Bronchial epithelial cell (primary cell): ENCODE measurements at places on chromosomes 5 and 9.

DNA sequence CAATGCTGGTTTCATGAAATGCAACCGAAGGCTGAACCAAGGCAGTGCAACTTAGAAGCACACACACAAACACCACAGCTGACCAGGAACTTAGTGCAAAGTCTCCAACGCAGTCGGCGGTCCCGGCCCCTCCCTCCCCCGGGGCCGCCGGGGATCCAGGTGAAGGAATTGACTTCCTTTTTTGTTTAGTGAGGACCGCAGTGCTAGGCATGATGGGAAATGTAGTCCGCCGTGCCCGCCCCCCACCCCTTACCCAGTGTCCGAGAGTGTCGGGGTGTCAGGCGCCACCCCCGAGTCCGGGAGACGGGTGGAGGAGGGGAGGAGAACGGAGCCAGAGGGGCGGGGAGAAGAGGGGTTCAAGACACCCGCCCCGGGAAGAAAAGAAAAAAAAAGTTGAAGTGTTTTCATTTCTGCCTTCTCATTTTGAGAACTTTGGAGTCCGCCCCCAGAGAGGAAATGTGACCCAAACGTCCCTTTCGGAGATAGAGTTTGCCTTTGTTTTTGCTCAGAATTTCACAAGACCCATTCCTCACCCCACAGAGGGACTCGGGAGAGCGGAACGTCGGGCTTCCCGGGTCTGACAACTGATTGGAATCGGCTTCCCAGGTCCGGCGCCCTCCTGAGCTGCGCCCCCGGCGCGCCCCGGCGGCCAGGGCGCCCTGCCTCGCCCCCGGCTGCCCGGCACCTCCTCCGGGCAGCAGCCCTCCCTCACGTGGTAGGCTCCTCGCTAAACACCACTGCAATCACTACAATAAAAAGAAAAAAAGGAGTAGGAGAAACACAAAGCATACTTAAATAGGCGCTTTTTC lies 2.0 kb downstream of the IER5L start:
- peak; percentile 87 for DNase-seq

- peak; percentile 86 for DNase-seq
These were observed 77.0 kb upstream of the ZSWIM6 start for GRCh38 chr5:61254969-61255555.

GRCh38 chr5:53302529-53302928 lies 177.9 kb upstream of the FST start:
- no peak for DNase-seq

GRCh38 chr5:78661691-78662090 lies 13.1 kb upstream of the LHFPL2 start:
- DNase-seq = no peak

DNA sequence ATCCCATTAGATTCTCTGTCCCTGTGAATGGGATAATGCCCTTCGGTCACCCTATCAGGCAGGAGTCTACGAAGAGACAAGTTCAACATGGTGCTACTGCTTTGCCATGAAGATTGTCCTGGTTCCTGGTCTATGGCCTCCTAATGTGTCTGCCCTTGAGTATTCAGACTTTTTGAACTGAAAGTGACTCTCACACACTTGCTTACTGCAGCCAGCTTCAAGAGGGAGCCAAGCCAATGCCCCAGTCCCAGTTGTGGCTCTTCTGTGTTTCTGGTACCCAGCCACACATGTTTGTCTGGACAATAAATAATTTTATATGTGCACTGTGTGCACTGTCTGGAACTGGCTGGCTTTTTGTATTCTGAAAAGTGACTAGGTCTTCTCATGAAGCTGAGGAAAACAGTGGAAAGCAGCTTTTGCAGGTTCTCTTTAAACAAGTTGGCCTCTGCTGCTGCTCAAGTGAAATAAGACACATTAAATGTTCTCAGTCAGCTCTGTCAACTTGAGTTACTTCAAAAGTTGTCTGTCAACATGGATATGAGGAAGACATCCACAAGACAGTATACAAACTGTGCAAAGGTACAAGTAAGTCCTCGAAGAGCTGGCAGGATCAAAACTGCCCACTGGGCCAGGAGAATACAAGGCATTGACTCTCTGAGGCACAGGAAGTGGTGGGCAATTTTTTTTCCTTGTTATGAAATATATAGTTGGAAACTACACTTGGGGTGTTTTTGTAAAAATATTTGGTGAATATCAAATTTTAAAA lies 60.0 kb downstream of the ZNF608 start:
- DNase-seq = no peak

- DNase-seq = no peak
These were observed 4.2 kb upstream of the EPB41L4B start for GRCh38 chr9:109325089-109325488.

- DNase-seq = no peak
These were observed 7.6 kb downstream of the PTGER4 start for GRCh38 chr5:40687321-40687720.

GRCh38 chr9:69822116-69822750 lies 1.6 kb downstream of the CFAP95 start:
- peak; percentile 44 for DNase-seq

GRCh38 chr9:1916095-1916494 lies 99.1 kb upstream of the SMARCA2 start:
- DNase-seq = no peak

DNA sequence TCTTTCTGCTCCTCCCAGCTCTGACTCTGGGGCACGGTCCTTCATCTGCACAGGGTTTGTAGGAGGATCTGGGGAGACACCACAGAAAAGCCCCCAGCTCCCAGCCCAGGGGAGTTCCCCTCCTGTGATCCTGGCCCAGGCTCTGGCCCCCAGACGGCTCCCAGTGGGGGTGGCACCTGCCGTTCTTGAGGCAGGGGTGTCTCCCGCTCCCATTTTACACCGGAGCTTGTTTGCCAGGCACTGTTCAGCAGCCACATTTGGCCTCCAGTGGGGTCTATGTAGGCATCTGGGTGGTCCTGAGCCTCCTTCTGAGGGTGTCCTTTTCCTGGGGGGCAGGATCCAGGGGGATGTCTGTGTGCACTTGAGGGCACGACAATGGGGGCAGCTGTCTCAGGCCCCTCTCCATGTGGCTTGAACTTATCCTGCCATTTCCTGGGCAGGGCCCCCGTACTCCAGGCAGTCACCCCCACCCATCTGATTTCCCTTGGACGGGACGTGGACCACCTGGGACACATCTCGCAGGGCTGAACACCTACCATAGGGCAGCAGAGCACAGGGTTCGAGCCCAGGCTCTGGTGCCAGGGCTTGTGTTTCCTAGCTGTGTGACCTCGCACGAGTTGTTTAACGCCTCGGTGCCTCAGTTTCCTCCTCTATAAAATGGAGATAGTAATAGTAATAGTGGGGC lies 275.0 kb upstream of the MVB12B start:
- no peak for DNase-seq

DNA sequence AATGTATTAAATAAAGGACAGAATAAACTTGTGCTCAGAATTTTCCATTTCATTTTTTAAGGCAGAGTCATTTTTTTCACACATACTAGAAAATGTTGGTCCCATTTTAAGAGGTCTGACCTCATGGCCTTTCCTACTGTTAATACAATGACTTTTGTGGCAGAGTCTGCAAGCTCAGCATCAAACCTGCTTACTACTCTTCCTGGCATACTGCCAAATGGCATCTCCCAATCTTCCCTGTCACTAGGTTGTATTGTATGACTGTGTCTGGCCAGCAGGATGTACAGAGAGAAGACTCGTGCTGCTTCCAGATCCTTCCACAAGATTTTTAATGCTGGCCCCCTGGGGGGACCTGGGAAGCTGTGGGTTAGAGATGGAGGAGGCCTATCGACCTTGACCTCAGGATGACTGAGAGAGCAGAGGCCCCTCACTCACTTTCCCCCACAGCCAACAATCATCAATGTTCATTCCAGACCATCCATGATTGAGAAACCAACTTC lies 64.7 kb downstream of the BARX1 start:
- no peak for DNase-seq

DNA sequence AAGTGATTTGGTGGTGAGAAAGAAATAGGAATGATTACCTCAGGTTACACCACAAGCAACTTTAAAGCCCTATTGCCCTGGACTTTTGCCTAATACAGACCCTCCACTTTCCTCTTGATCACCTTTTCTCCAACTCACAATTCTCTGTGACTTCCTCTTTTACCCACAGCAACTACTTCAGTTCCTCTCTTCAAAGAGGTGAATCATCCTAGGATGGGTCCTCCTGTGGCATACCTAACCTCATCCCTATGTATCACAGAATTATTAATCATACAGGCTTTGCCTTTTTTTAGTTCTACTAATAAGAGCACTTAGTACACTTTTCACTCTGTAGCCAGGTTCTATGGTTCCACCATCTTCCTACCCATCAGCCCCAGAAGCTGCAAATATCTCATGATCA lies 19.6 kb upstream of the INSL6 start:
- DNase-seq = peak; percentile 64

GRCh38 chr9:135580664-135581380 lies 19.3 kb downstream of the PAEP start:
- DNase-seq = no peak

GRCh38 chr9:111287127-111287526 lies 42.9 kb downstream of the OR2K2 start:
- peak; percentile 55 for DNase-seq

DNA sequence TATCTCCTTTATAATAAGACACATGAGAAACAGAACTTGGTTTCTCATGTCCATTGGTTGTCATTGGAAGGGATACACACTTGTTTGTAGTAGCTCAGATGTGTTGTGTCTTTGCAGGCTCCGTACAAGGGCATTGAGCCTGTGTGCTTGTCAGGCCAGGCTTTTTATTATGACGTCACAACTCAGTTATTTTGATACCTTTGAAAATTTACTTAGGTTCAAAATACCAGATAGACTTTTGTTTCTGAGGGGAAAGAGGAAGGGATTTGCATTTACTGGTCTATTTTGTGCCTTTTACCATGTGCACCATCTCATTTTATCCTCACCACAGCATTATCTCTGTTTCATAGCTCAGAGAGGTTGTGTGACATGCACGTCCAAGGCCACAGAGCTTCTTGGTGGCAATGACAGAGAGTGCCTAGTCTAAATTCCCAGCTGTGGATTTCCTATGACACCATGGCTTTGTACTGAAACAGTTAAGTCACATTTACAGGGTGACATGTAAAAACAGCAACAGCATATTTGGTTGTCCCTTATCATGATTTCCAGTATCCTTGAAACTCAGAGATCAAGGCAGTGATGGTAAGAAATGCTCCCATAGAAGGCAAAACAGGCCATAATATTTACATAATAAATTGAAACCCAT lies 268.7 kb downstream of the AOPEP start:
- no peak for DNase-seq

DNA sequence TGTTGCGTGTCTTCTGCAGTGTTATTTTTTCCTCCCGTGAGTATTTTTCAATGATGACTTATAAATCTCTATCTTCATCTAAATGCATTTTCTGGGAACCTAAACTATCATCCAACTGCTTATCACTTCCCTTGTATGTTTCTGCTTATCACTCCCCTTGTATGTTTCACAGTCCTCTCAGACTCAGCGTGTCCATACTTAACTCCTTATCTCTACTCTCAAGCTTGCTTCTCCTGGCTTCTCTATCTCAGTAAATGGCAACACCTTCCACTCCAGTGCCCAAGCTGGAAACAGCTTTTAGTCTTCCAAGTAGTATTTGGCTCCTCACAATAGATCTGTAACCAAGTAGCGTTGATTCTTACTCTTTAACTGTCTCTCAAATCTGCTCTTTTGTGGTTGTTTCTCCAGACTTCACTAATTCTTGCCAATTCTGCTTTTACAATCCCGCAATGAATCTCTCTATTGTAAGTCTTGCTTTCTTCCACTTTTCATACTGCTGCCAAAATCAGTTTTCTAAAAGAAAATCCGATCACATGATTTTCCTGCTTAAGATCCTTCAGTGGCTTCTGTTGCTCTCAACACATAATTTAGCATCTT lies 33.8 kb upstream of the TXNDC8 start:
- DNase-seq = no peak

GRCh38 chr5:150302301-150303069 lies at the start of gene ARSI:
Gene ARSI, minus strand, starts transcription at chr5:150302905. Its CDS starts 532 bp downstream, at chr5:150302373.
- DNase-seq = no peak

GRCh38 chr5:6804766-6805501 lies 91.7 kb downstream of the TENT4A start:
- DNase-seq = no peak

- peak; percentile 23 for DNase-seq
These were observed 4.4 kb downstream of the SVEP1 start for GRCh38 chr9:110575169-110575568.

DNA sequence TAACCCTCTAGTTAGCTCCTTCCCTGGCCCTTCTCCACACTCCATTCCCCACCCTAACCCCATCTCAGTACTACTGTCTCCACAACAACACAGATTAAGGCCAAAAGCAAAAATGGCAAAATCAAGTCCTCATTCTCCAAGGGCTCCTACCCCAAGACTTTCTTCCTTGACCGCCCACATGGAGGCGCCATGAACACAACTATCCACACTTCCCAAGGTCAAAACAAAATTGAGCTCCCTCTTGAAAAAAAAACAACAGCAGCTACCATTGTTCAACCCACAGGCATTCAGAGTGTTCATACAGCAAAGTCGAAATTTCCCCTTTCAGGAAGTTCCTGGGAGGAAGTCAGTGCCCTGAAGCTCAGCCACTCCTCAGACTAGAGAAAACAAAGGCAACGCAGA lies 54.4 kb downstream of the GNAQ start:
- DNase-seq = peak; percentile 83

DNA sequence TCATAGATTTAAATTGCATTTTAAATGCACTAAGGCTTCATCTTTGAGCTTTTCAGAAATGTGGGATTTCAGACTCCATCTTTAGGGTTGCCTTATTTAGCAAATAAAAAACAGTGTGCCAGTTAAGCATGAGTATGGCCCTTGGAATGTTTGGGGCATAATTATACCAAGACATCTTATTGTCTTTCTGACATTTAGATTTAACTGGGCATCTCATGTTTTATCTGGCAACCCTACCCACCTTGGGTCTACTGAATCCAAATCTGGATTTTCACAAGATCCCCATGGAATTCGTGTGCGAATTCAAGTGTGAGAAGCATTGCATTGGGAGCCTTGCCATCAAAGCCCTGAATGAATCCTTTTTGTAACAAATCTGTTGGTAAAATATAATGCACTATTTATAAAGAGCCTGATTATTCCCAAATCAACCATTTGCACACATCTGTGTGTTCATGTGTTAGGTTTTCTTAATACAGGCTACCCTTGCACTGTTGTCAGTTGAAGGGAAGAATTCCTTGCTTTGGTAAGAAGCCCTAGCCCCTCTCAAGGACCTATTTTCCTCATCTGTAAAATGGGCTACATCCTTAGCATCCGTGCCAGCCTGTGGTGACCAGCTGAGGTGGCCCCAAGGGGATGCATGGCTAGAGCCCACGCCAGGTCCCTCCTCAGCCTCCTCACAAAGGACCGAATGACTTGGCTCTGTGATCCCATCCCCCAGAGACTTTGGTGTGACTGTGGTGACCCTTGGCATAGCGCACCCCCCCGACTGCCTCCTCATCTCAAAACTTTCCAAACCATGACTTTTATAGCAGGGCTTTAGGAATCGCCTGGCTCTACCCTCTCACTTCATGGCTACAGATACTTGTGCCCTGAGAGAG lies 8.1 kb downstream of the GSN start:
- DNase-seq = no peak

DNA sequence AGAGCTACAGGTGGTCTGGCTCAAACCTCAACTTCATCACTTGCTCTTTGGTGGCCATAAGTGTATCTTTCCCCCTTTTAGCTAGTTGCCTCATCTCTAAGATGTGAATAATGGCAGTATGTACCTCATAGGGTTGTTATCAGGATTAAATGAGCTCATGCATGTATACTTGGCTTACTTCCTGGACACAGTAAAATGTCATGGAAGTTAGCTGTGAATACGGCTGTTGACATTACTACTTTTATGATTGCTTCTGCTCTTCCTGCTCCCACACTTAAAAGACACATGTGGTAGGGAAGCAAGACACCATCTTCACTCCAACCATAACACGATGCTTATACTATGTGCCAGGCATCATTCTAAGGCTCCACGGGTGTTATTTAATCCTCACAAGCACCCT lies 114.5 kb upstream of the GPR151 start:
- no peak for DNase-seq

- no peak for DNase-seq
These were observed 110.9 kb downstream of the PAX5 start for GRCh38 chr9:36923025-36923625.
